Amniotic epithelial cell (primary cell): ENCODE measurements at places on chromosomes 3 and 15.

GRCh38 chr3:182954553-182955235 is 25.6 kb downstream of the DCUN1D1 start:
- DNase-seq, result no peak

DNA sequence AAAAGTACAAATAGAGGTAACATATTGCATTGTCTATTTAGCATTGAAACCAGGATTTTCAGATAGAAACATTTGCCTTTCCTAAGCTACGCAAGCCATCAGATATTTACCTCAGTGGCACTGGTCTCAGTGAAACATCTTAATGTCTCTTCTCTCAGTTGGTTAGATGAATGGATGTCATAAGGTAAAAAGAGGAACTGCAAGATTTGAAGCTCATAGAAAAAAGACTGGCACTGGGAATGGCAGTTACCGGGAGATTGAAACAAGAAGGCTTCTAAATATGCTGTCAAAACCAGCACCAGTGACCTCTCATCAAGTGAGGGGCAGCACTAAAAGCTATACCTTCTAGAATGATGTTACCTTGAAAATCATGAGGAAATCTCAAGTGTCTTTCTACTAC is 486.4 kb downstream of the FHIT start:
- DNase-seq, result no peak

DNA sequence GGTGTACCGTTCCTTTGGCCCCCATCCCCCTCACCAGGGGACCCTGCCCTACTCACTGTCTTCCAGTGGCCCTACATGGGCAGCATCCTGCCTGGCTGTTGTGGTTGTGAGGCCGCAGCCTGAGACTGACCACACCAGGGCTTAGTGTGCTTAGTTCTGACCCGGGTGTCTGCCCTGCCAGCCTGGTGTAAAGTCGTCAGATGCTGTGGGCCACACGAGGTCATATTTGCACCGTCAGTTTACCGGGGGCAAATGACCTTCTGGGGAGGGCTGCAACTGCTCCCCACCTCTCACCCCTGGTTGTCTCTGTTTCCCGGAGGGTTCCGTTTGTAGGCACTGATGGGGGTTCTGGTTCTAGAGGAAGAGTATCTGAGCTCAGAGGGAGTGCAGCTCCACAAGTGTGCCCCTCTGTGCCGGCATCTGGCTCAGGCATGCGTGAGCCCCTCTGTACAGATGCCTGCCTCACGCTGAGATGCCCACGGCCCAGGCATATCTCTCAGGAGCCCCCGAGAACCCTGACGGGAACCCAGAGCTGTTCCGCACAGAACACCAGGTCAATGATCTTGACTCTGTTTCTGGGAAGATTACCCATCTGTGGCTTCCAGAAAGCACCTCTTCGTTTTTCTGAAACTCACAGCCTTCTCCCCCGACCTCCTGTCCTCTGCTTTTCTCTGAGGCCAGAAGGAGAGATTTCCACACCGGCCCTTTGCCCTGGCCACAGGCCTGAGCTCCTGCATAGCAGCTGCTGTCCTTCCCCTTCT is 19.2 kb downstream of the KLF13 start:
- no peak for DNase-seq

GRCh38 chr3:113437411-113437810 is 3.9 kb downstream of the CFAP44 start:
- DNase-seq, result no peak

- peak; percentile 85 for DNase-seq
Measured at GRCh38 chr15:79943820-79944219, 27.2 kb downstream of the BCL2A1 start.
